Hematopoietic multipotent progenitor cell treated with erythropoietin and hydrocortisone succinate and interleukin-3 and kit ligand, for 15 days (in vitro differentiated cells): ENCODE measurements at places on chromosomes 5 and 9.

- peak; percentile 41 for DNase-seq
Observed at GRCh38 chr5:139844472-139845145, 49.0 kb downstream of the PSD2 start.

GRCh38 chr5:31407921-31408693 lies 123.8 kb downstream of the DROSHA start:
- DNase-seq = no peak

- DNase-seq = no peak
Observed at GRCh38 chr9:8926461-8926860, 1126.9 kb upstream of the DMAC1 start.

DNA sequence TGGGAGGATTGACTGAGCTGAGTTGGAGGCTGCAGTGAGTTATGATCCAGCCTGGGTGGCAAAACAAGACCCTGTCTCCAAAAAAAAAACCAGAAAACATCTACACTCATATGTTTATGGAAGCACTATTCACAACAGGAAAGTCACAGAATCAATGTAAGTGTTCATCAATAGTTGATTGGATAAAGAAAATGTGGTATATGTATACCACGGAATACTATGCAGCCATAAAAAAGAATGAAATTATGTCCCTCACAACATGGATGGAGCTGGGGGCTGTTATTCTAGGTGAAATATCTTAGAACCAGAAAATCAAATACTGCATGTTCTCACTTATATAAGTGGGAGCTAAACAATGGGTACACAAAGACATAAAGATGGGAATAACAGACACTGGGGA lies 2.8 kb upstream of the SLC25A2 start:
- DNase-seq = no peak

DNA sequence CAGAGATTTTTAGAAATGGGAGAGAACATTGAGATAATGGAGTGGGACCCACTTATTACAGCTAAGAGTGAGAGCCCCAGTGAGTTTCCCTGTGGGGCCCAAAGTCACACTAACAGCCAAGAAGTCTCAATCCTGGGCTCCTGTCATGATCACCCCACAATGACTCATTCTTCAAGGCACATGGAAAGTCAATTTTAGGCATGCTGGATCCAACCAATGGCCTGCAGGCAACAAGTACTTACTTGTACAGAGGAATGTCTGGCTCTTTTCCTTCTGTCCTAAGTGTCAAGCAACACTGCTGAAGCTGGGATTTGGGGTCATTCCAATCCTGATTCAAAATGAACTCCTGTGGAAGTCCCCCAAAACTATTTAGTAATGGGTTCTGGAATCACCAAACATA lies 123.1 kb downstream of the DROSHA start:
- DNase-seq = no peak

GRCh38 chr5:10743526-10743925 lies 17.5 kb downstream of the DAP start:
- no peak for DNase-seq

DNA sequence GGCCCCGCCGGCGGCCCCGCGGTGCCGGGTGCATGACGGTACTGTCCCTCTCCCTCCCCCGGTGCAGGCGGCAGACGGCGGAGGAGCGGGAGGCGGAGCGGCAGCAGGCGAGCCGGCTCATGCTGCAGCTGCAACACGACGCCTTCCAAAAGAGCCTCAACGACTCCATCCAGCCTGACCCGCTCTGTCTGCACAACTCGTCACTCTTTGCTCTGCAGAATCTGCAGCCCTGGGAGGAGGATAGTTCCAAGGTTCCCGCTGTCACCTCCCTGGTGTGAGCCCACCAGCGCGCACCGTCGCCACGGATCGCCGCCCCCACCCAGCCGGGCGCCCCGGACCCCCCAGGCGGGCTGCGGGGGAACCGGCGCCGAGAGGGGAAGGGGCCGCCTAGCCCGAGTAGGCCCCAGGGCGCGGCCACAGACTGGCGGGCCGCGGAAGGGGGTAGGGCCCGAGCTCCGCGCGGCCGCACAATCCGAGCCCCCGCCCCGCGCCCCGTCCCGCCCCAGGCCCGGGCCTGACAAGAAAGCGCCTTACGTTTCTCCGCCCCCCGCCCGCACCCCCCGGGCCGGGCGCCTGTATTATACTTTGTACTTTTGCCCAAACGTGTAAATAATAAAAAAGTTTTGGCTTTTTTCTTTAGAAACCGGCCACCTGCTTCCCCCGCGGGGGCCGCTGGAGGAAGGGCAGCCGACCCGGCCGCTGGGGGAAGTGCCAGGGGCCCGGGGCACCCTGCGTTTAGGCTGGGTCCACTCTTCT lies 2.5 kb downstream of the TLX3 start:
- DNase-seq = no peak

GRCh38 chr9:81411961-81412360 lies 277.4 kb downstream of the TLE1 start:
- no peak for DNase-seq

GRCh38 chr5:130136300-130136699 lies 232.0 kb downstream of the CHSY3 start:
- DNase-seq = no peak

DNA sequence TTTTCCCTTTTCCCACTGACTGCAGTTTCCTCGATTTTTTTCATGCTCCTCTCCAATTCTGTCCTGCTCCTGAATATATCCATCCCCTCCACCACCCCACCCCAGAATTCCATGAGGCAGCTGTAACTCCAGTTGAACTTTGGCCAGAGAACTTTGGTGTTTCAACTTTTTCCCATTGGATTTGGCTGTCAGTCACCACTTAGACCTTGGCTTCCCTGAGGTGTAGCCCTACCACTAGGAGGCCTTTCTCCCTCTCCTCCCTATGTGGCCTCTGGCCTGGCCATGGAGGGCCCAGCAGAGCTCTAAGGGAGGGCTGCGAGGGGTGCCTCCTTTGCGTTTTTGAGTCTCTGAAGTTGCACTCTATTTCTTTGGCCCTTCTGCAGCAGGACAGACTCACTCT lies 261.3 kb downstream of the PIK3R1 start:
- DNase-seq = no peak

DNA sequence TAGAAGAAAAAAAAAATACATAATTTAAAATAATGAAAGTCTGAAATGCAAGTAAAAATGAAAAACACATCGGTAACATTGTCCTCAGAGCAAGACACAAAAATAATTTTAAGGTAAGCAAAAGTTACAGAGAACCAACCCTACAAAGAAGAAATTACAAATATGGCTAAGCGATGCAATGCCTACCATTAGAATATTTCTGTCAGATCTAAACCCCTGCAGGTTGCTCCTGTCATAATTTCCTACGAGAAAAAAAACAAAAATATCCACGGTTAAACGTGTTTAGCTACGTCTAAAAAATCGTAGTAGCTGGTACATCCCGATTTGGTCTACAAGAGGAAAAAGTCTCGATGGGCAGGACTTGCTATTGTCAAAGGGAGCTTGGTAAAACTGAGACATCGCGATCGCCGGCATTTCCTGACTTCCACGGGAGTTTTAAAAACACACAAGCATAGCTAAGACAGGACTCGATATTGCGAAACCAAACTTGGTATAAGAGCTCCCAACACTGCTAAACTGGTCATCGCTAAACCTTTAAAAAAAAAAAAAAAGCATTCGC lies 1.1 kb upstream of the ANXA2R start:
- DNase-seq = no peak

- no peak for DNase-seq
Observed at GRCh38 chr5:878125-878524, 14.5 kb downstream of the BRD9 start.

DNA sequence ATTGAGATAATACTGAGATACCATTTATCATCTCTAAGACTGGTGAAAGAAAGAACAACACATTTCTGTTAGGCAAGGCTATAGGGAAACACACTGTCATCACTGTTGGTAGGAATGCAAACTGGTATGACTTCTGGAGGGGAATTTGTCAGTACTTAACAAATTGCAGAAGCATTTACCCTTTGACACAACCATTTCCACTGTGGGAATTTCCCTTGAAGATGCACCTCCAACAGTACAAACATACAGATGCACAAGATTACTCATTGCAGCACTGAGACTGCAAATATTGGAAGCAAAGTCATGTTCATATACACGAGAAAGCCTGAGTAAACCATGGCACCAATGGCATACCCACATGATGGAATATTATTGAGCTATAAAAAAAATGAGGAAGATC lies 17.6 kb downstream of the GM2A start:
- no peak for DNase-seq

DNA sequence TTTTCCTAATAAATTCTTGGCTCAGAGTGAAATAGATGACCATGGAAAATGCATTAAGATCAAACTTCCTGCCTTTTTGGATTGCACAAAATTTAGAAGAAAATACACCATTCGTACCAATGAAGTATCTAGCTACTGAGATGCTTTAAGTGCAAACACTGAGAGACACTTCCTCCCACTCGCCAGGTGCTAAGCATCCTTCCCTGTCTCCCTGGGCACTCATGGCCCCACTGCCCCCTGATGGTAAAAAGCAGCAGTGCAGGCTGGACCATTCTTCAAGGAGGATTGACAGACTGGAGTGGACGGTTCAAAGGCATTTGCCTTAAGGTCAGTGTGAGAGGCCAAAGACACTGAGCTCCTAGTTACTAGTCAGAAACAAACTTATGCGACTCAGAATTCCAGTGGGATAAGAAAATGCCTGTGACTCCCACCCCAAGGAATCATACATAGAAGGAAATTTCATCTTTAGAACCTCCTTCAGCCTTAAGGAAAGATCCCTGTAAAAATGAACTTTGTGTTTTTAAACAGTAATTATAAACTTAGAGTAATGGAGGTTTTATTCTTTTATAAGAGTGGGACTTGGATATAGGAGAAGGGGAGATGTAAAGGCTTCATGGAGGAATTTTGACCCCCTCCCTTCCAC lies 86.0 kb upstream of the SLC30A5 start:
- DNase-seq = peak; percentile 44

- DNase-seq = no peak
Observed at GRCh38 chr9:6567140-6567591, 78.4 kb downstream of the GLDC start.

- DNase-seq = no peak
Observed at GRCh38 chr5:108036482-108036881, 345.4 kb downstream of the FBXL17 start.

GRCh38 chr5:119338326-119338946 lies 17.4 kb upstream of the TNFAIP8 start:
- DNase-seq = no peak

DNA sequence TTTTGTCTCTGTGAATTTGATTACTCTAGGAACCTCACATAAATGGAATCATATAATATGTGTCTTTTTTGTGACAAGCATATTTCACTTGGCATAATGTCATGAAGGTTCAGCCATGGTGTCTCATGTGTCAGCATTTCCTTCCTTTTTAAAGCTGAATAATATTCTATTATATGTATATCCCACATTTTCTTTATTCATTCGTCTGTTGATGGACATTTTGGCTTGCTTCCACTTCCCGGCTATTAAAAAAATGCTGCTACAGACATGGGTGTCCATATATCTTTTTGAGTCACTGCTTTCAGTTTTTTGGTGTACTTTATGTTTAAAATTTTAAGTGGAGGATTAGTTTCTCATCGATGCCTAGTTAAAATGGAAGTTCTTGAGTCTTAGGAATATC lies 59.8 kb upstream of the C5orf63 start:
- DNase-seq = no peak

DNA sequence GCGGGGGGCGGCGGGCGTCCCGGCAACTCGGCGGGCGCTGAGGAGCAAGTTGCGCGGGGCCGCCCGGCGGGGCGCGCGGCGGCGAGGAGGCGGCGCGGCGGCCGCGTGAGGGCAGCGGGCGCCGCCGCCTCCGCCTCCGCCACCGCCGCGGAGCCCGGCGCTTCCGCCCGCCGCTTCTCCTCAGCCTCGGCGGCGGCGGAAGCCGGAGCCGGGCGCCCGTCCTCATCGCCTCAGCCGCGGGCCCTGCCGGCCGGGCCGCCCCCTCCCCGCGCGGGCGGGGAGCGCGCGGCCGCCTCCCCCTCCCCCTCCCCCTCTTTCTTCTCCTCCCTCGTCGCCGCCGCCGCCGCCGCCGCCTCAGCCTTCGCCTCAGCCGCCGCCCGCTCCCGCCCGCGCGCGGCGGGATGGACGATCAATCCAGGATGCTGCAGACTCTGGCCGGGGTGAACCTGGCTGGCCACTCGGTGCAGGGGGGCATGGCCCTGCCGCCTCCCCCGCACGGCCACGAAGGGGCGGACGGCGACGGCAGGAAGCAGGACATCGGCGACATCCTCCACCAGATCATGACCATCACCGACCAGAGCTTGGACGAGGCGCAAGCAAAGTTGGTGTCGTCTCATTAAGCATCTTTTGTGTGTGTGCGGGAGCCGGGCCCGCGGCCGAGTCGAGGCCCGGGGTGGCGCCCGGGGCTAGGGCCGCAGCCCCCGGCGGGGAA lies at the start of gene PBX3:
Gene PBX3, plus strand, starts transcription at position 321 of the 712 bp plus-strand sequence.
- DNase-seq = peak; percentile 45

DNA sequence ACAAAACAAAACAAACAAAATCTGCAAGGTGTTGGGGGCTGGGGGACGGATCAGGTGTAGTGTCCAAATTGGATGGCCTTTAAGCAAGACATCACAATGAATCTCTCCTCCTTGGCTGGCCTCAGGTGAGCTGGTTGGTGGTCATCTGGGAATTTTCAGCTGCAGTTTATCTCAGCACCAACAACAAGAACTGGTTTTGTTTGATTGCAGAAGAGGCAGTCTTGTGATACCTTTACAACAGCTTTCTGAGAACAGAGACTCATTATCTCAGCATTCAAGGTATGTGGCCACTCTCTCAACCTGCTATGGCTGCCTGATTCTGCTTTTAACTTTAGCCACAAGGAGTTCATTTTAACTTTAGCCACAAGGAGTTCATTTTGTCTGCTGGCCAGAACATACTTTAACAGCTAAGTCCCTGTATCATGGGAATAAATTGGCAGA lies 1543.4 kb downstream of the EFNA5 start:
- DNase-seq = no peak

DNA sequence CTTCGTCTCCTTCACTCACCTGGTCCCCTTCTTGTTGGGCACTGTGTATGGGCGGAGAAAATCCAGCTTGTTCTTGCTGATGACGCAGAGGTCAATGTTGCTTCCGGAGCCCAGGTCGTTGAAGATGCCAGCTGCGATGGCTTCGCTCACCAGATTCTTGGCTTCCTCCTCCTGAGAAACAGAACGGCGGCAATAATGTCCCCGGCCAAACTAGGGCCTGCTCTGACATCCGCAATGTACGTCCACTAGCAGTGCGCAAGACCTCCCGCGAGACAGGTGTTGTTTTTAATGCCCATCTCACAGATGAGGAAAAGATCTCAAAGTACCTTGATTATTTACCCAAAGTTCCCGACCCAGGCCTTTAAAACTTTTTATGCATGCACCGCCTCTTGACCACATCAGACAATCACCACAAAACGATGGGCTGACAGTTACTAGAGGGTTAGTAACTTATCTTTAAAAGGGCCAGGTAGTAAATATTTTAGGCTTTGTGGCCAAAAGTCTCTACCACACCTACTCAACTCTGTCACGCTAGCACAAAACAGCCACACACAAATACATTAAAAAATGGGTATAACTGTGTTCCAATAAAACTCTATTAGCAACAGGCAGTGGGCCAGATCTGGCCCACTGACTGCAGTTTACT lies 58.4 kb downstream of the PSMB7 start:
- DNase-seq = no peak

- no peak for DNase-seq
Observed at GRCh38 chr9:121220996-121221663, 19.5 kb upstream of the RAB14 start.

- DNase-seq = no peak
Observed at GRCh38 chr5:43006424-43007202, 33.5 kb downstream of the ANXA2R start.
